Articular chondrocyte of knee joint (primary cell): ENCODE measurements at places on chromosomes 5 and 9. TPM values are rescaled to one million over a fixed set of nuclear protein-coding genes. Genes with fewer than 3 reads are reported as not detected.

Gene AGXT2
- total RNA-seq: not detected in 2 replicates

Gene GRXCR2
- not detected in 2 replicates for total RNA-seq

Gene FOXD4
- 0.26 and 0.43 TPM in 2 replicates for total RNA-seq

Gene PLCXD3
- not detected in 2 replicates for total RNA-seq

Gene CDH6
- total RNA-seq: 0.97 and 3.8 TPM in 2 replicates

Gene DNAH5
- total RNA-seq: 1.1 and 1.2 TPM in 2 replicates

Gene ERBIN
- 330 and 367 TPM in 2 replicates for total RNA-seq

Gene DOCK8
- 4.4 and 15.2 TPM in 2 replicates for total RNA-seq

Gene IL31RA
- 0.26 and 1.4 TPM in 2 replicates for total RNA-seq

Gene AQP7
- 0.13 and 0.43 TPM in 2 replicates for total RNA-seq

Gene C1QTNF3
- 2.9 and 3.2 TPM in 2 replicates for total RNA-seq

Gene OTULINL
- total RNA-seq: 0.13 and 0.22 TPM in 2 replicates

Gene TBC1D2
- total RNA-seq: 111 and 117 TPM in 2 replicates

Gene PAEP
- not detected in 2 replicates for total RNA-seq

Gene DNAJA1
- total RNA-seq: 112 and 124 TPM in 2 replicates

Gene CCDC180
- total RNA-seq: 4.0 and 8.6 TPM in 2 replicates

Gene RMI1
- total RNA-seq: 6.1 and 8.8 TPM in 2 replicates

Gene DDX46
- 29.4 and 32.0 TPM in 2 replicates for total RNA-seq

Gene ECSCR
- total RNA-seq: 0.52 and 1.5 TPM in 2 replicates

Gene MAPK9
- total RNA-seq: 34.9 and 36.9 TPM in 2 replicates

Gene FBP1
- total RNA-seq: 1.2 and 5.1 TPM in 2 replicates

Gene MYO10
- 66.9 and 77.1 TPM in 2 replicates for total RNA-seq

Gene SPAAR
- 0.26 and 0.54 TPM in 2 replicates for total RNA-seq

Gene HTR4
- 0.11 TPM in 1 of 2 replicates, not detected in the other for total RNA-seq

Gene BRINP1
- total RNA-seq: 6.1 and 8.2 TPM in 2 replicates

Gene SPTAN1
- total RNA-seq: 386 and 406 TPM in 2 replicates

Gene CCDC187
- total RNA-seq: under 0.01 and 0.11 TPM in 2 replicates

Gene ARHGEF28
- 60.6 and 66.7 TPM in 2 replicates for total RNA-seq

Gene PRXL2C
- 36.3 and 48.1 TPM in 2 replicates for total RNA-seq

Gene SHISAL2B
- total RNA-seq: not detected in 2 replicates

Gene MELK
- total RNA-seq: 18.2 and 21.8 TPM in 2 replicates

Gene FAM163B
- total RNA-seq: not detected in 2 replicates

Gene C7
- not detected in 2 replicates for total RNA-seq

Gene OSMR
- total RNA-seq: 145 and 202 TPM in 2 replicates

Gene SLC6A19
- not detected in 2 replicates for total RNA-seq

Gene KIF12
- 0.11 TPM in 1 of 2 replicates, not detected in the other for total RNA-seq

Gene TCF7
- 0.78 and 1.8 TPM in 2 replicates for total RNA-seq

Gene PRR16
- 13.2 and 26.3 TPM in 2 replicates for total RNA-seq

Gene CFAP157
- 0.13 TPM in 1 of 2 replicates, not detected in the other for total RNA-seq

Gene SAPCD2
- total RNA-seq: 2.9 and 4.0 TPM in 2 replicates

Gene CYSTM1
- 19.3 and 22.6 TPM in 2 replicates for total RNA-seq

Gene ADCY2
- 8.1 and 8.8 TPM in 2 replicates for total RNA-seq

Gene FCHO2
- total RNA-seq: 20.3 and 21.2 TPM in 2 replicates

Gene NSD1
- 54.6 and 55.8 TPM in 2 replicates for total RNA-seq

Gene PLPP7
- total RNA-seq: 9.6 and 9.7 TPM in 2 replicates

Gene FKTN
- total RNA-seq: 53.1 and 73.7 TPM in 2 replicates

Gene KCNMB1
- total RNA-seq: under 0.01 TPM in 2 replicates
